ENCODE measurements at places on chromosomes 1 and 21.
A peak's percentile ranks its signal among the peaks of the same experiment; 100 is the strongest.

DNA sequence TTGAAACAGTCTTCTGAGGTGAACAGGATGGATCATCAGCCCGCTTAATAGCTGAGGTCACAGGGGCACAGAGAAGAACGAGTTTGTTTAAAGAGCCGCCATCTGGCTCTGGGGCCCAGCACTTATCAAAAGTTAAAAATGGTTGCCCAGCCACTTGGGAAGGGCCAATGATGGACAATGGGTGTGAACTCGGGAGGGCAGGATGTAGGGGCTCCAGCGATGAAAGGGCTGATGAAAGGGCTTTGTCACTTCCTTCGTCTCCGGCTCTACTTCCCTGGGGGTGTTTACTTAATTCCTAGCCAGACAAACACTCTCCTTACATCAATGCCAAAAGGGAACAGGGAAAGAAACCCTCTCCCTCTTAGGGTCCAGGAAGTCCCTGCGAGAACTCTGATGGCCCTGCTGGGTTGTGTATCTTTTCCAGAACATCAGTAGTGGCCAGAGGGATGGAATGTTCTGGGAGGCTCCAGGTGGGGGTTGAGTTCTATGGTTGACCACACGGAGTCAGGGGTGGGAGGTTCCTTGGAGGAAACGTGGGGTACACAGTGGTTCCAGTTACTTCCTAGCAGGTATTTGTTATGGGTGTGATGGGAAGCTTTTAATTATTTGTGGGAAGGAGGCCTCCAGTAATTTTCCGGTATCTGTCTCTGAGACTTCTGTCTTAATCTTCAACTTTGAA is 9.0 kb upstream of the ABCG1 start:
- H3K27ac ChIP-seq = no peak overlapping the region
- H3K27me3 ChIP-seq = no peaks in the 10 kb centered on the region
- no peak overlapping the region for H3K4me3 ChIP-seq
- no peaks in the 10 kb centered on the region for H3K4me1 ChIP-seq
- no peak for DNase-seq

GRCh38 chr1:61865646-61866220 is 123.5 kb downstream of the PATJ start:
- H3K27me3 ChIP-seq = no peaks in the 10 kb centered on the region
- no peak for DNase-seq
- peaks cover 39% of the 10 kb centered on the region for H3K36me3 ChIP-seq
- H3K4me3 ChIP-seq = no peak overlapping the region

GRCh38 chr1:18481921-18482701 is 1.4 kb downstream of the KLHDC7A start:
- no peaks in the 10 kb centered on the region for H3K36me3 ChIP-seq
- peak overlapping the region; percentile 55 for H3K4me3 ChIP-seq
- no peaks in the 10 kb centered on the region for H3K27me3 ChIP-seq
- DNase-seq = no peak
- no peak overlapping the region for H3K27ac ChIP-seq
- H3K4me1 ChIP-seq = peaks cover 26% of the 10 kb centered on the region

DNA sequence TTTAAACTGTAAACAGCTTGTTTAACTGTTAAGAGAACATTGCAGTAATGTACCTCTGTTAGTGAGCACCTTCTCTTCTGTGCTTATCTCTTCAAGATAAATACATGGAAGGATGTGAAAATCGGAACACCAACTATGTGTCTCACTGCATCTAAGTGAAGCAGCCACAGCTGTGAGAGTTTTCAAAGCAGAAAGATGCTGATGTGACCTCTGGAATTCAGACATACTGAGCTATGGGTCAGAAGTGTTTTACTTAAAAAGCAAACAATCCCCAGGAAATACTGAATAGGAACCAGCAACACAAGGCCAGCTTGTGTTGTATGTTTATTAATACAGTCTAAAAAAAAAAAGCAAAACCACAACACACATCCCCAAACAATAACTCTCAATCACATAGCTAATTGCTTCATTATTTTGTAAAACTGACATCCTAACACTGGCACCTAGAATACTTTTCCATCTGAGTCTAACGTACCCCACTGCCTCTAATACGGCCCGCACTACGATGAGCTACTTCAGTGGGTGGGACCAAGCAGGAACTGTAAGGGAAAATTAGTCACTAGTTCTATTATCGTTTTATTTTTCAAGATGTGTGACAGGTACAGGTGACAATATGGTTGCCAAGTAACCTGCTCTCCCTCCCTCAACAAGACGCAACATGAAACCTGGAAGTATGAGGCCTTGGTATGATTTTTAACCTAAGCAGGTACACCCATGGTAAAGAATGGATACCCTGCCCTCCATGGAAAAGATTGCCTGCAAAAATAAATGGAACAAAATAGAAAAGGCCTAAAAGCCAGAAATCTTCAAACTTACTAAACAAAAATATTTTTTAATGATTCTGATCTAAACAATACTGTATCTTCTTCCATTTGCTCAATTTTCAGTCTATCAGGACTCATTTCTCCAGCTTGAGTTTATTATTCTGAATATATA is 13.9 kb downstream of the ERRFI1 start:
- no peak overlapping the region for H3K27ac ChIP-seq
- peak; percentile 27 for DNase-seq
- H3K4me1 ChIP-seq = peaks cover 3% of the 10 kb centered on the region
- H3K4me3 ChIP-seq = no peak overlapping the region
- no peaks in the 10 kb centered on the region for H3K27me3 ChIP-seq

DNA sequence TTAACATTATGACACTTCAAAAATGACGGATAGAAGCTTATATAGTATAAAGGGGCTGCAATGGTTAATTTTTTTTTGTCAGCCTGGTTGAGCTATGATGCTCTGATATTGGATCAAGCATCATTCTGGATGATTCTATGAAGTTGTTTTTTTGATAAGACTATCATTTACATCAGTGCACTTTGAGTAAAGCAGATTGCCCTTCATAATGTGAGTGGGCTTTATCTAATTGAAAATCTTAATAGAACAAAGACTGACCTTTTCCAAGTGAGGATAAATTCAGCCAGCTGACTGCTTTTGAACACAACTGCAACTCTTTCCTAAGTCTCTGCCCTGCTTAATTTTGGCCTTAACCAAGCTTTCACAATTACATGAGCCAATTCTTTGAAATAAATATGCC is 1476.2 kb downstream of the NCAM2 start:
- no peak overlapping the region for H3K27ac ChIP-seq
- H3K36me3 ChIP-seq = no peaks in the 10 kb centered on the region
- H3K4me1 ChIP-seq = no peaks in the 10 kb centered on the region
- no peak for DNase-seq

Measured in right lobe of liver (tissue), 6 donors.